Body of pancreas (tissue), 4 donors: ENCODE measurements at places on chromosomes 4 and X. TPM values are rescaled to one million over a fixed set of nuclear protein-coding genes. Genes with fewer than 3 reads are reported as not detected.

DNA sequence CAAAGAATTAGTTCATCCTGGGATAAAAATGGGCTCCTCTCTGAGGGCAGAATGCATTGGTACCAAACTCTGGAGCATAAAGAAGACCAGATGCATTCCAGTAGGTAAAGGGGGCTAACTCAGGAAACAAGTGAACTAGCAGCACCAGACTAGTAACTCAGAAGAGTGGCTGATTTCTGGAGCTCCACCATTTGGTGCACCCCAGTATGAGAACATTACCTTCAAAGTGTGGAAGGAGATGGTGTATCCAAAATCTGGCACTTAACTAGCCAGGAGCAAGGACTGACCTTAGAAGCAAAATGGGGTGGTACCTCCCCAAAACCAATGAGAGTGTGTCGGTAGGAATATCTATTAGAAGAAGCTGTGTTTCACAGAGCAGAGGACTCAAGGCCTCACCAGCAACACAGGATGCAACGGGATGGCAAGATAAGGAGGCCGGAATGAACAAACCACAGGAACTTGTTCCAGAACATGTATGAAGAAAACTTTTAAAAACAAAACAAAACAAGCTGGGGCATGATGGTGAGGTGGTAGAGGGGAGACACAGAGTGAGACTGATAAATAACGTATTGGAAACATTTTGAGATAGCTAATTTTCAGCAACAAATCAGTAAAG is 142.3 kb downstream of the INPP4B start:
- no peaks in the 10 kb centered on the region for H3K4me1 ChIP-seq
- H3K27me3 ChIP-seq: no peaks in the 10 kb centered on the region
- no peaks in the 10 kb centered on the region for H3K36me3 ChIP-seq
- H3K4me3 ChIP-seq: no peak overlapping the region
- no peak for DNase-seq

GRCh38 chrX:44890247-44890646 is 17.3 kb downstream of the KDM6A start:
- peaks cover 3% of the 10 kb centered on the region for H3K4me1 ChIP-seq
- DNase-seq: no peak
- H3K27me3 ChIP-seq: no peaks in the 10 kb centered on the region
- H3K27ac ChIP-seq: no peak overlapping the region

- H3K4me3 ChIP-seq: no peak overlapping the region
- H3K36me3 ChIP-seq: no peaks in the 10 kb centered on the region
- no peak for DNase-seq
- no peaks in the 10 kb centered on the region for H3K27me3 ChIP-seq
- no peak overlapping the region for H3K27ac ChIP-seq
Observed at GRCh38 chrX:96619588-96619987, 65.1 kb upstream of the DIAPH2 start.

- no peaks in the 10 kb centered on the region for H3K36me3 ChIP-seq
- H3K27ac ChIP-seq: no peak overlapping the region
- DNase-seq: peak; percentile 74
- no peaks in the 10 kb centered on the region for H3K4me1 ChIP-seq
- no peaks in the 10 kb centered on the region for H3K27me3 ChIP-seq
- no peak overlapping the region for H3K4me3 ChIP-seq
Observed at GRCh38 chr4:99763635-99764101, 53.0 kb upstream of the DAPP1 start.

DNA sequence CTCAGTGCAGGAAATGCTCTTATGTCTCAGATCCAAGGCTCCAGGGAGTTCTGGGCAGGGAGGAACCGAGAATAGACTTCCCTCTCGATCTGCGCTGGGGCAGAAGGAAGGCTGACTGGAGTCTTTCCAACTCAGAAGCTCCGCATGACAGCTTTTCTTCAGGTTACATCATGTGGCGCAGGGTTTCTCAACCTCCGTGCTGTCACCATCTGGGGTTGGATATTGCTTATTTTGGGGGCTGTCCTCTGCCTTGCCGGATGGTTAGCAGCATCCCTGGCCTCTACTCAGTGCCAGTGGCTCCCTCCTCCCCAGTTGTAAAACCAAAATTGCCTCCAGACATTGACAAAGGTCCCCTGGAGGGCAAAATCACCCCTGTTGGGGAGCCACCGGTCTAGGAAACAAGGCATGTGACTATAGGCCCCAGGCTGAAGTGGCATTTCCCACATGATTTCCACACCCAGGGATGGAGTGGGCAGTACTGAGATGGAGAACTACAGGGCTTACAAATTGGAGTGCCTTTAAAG is 21.4 kb downstream of the REELD1 start:
- H3K4me3 ChIP-seq: no peak overlapping the region
- no peaks in the 10 kb centered on the region for H3K4me1 ChIP-seq
- no peak for DNase-seq

DNA sequence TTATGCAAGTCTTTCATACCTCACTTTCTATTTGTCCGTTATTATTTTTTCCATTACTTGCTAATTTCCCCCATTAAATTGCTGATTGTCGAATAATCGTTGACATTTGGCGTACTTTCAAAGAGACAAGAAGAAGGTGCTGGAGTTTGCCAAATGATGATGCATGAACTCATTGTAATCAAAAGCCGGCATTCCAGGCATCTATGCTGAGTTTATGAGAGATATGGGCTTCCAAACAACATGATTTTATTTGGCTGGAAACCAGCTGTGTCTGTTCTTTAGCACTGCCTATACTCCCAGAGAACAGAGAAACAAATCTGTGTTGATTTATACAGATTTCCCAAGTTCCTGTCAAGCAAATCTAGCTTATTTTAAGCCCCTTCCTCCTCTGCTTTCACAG is 80.8 kb upstream of the RPS6KA3 start:
- H3K27me3 ChIP-seq: no peaks in the 10 kb centered on the region
- H3K27ac ChIP-seq: no peak overlapping the region
- H3K4me1 ChIP-seq: no peaks in the 10 kb centered on the region

- no peaks in the 10 kb centered on the region for H3K36me3 ChIP-seq
- H3K4me1 ChIP-seq: peaks cover 24% of the 10 kb centered on the region
- no peaks in the 10 kb centered on the region for H3K27me3 ChIP-seq
- no peak overlapping the region for H3K4me3 ChIP-seq
Observed at GRCh38 chr4:124708517-124709300, 3.8 kb downstream of the ANKRD50 start.

DNA sequence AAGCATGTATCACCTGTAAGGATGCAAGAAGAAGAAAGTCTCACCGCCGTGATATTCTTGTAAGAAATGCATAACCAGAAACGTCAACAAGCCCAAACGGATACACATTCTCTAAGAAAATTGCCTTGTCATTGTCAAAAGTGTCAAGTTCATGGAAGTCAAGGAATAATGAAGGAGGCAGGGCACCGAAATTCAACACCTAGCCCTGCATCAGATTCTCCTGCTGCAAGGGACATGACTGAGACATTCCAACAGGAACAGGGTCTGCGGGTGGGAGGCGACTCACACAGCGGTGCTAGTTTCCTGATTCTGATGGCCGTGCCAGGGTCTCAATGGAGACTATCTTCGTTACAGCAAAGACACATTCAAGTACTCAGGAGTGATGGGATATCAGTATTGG is 26.7 kb downstream of the IRF2 start:
- no peaks in the 10 kb centered on the region for H3K27me3 ChIP-seq
- H3K4me1 ChIP-seq: peaks cover 18% of the 10 kb centered on the region
- H3K36me3 ChIP-seq: no peaks in the 10 kb centered on the region
- H3K27ac ChIP-seq: no peak overlapping the region
- no peak for DNase-seq
- no peak overlapping the region for H3K4me3 ChIP-seq

GRCh38 chr4:18394656-18395055 is 373.1 kb upstream of the LCORL start:
- no peak for DNase-seq
- no peaks in the 10 kb centered on the region for H3K4me1 ChIP-seq
- H3K27me3 ChIP-seq: no peaks in the 10 kb centered on the region
- no peak overlapping the region for H3K27ac ChIP-seq

DNA sequence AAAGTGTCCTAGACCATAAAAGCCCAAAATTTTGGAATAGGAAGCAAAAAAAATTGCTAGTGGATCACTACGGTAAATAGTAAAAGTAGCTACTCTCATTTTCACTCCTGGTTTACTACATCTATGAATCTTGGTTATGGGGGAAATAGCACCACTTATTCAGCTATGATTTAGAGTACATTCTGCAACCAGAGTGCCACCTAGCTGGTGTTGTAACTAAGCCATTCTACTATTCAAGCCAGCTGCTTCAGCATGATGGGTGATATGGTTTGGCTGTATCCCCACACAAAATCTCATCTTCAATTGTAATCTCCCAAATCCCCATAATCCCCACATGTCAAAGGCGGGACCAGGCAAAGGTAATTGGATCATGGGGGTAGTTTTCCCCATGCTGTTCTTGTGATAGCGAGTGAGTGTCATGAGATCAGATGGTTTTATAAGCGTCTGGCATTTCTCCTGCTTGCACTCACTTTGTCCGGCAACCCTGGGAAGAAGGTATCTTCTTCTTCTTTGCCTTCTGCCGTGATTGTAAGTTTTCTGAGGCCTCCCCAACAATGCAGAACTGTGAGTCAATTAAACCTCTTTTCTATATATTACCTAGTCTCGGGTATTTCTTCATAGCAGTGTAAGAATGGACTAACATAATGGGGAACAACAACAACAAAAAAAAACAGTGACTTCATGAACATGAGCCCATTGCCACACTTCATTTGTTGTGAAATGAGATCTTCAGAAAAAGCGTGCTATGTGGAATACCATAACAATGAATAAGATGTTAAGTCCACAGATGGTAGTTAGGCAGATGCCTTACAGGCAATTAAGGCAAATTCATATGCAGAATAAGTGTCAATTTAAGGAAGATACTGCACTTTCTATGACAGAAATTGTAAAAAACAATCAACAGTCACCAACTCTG is 280.1 kb downstream of the PABPC4L start:
- H3K36me3 ChIP-seq: no peaks in the 10 kb centered on the region
- DNase-seq: no peak
- no peaks in the 10 kb centered on the region for H3K27me3 ChIP-seq
- H3K4me3 ChIP-seq: no peak overlapping the region

DNA sequence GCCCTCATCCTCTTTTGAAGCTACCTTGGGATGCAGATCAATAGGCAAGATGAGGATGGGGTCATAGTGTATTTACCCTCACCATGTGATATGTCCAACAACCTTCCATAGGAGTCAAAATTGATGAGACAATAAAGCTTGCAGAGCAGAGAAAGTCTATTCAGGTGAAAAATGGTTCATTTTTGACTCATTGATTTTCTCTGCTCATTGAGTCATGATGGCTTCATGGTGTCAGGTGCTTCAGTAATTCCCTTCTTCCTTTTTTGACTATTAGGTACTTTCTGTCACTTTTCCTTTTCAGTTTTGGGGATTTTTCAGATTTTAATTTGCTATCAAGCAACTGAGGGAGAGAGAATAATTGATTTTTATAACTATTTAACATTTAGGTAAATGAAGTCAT is 55.9 kb upstream of the IL2 start:
- H3K27ac ChIP-seq: no peak overlapping the region
- H3K27me3 ChIP-seq: no peaks in the 10 kb centered on the region
- DNase-seq: no peak
- H3K36me3 ChIP-seq: no peaks in the 10 kb centered on the region

DNA sequence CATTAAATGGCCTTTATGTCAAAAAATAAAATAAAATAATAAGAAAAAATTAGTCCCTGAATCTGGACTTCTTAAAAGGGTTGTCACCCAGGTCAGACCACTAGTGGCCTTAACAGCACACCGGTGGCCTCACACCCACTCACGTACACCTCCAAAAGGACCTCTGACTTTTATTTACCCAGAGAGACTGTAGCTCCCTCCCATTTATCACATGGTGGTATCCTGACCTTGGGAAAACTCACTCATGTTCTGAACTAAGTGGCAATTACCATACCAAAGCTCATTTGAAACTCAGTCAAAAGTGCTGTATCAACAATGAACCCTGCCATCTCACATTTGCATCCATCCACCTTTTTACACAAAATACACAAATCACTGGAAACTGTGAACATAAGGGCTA is 53.1 kb upstream of the MAP3K15 start:
- no peaks in the 10 kb centered on the region for H3K36me3 ChIP-seq
- H3K4me3 ChIP-seq: no peak overlapping the region
- DNase-seq: no peak
- no peaks in the 10 kb centered on the region for H3K27me3 ChIP-seq

GRCh38 chr4:54400802-54401201 is 171.7 kb downstream of the PDGFRA start:
- no peak overlapping the region for H3K4me3 ChIP-seq
- no peaks in the 10 kb centered on the region for H3K36me3 ChIP-seq
- no peak overlapping the region for H3K27ac ChIP-seq
- no peaks in the 10 kb centered on the region for H3K27me3 ChIP-seq
- H3K4me1 ChIP-seq: no peaks in the 10 kb centered on the region

DNA sequence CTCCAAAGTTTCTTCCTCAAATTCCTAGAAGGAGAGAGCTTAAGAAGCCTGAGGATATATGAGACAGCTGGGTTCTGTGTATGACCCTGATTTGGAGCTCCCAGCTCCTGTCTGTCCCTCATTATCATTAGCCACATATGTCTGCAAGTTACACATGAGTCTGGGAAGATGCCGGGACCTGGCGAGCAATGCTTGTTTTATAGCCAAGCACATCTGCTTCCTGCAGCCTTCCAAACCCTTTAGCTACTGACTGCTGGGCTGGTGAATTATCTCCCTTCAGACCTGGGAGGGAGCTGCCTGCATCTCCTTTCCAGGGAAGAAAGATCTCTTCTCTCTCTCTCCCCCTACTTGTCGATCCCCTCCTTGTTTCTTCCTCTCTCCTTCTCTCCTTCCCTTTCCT is 556.7 kb upstream of the BOD1L1 start:
- H3K4me1 ChIP-seq: peaks cover 29% of the 10 kb centered on the region
- no peaks in the 10 kb centered on the region for H3K36me3 ChIP-seq
- H3K4me3 ChIP-seq: no peak overlapping the region
- no peak for DNase-seq
- no peak overlapping the region for H3K27ac ChIP-seq
- no peaks in the 10 kb centered on the region for H3K27me3 ChIP-seq

GRCh38 chrX:151722241-151722846 is 6.5 kb downstream of the FATE1 start:
- H3K4me3 ChIP-seq: no peak overlapping the region
- H3K4me1 ChIP-seq: peaks cover 11% of the 10 kb centered on the region
- no peak overlapping the region for H3K27ac ChIP-seq

- peaks cover 10% of the 10 kb centered on the region for H3K4me1 ChIP-seq
- no peak overlapping the region for H3K4me3 ChIP-seq
- no peaks in the 10 kb centered on the region for H3K36me3 ChIP-seq
Observed at GRCh38 chr4:185886832-185887524, 75.0 kb upstream of the SORBS2 start.

- no peak overlapping the region for H3K4me3 ChIP-seq
- H3K27ac ChIP-seq: no peak overlapping the region
- no peaks in the 10 kb centered on the region for H3K36me3 ChIP-seq
- DNase-seq: no peak
- H3K27me3 ChIP-seq: no peaks in the 10 kb centered on the region
Observed at GRCh38 chr4:145195167-145195952, 15.0 kb upstream of the OTUD4 start.

The TMEM271 gene
- total RNA-seq: not detected

The USP17L17 gene
- total RNA-seq: not detected

The THOC2 gene
- total RNA-seq: 53.7 TPM

The GYPE gene
- not detected for total RNA-seq

The ART3 gene
- total RNA-seq: 6.9 TPM

The SYTL4 gene
- total RNA-seq: 19.1 TPM

The SLC16A2 gene
- 7.3 TPM for total RNA-seq

The CLNK gene
- 1.0 TPM for total RNA-seq

The TLR10 gene
- total RNA-seq: 0.26 TPM

The GALNTL6 gene
- not detected for total RNA-seq
